ENCODE measurements at places on chromosomes 4 and X.

- no peak for DNase-seq
Observed at GRCh38 chrX:45198301-45198700, 2.4 kb downstream of the DIPK2B start.

DNA sequence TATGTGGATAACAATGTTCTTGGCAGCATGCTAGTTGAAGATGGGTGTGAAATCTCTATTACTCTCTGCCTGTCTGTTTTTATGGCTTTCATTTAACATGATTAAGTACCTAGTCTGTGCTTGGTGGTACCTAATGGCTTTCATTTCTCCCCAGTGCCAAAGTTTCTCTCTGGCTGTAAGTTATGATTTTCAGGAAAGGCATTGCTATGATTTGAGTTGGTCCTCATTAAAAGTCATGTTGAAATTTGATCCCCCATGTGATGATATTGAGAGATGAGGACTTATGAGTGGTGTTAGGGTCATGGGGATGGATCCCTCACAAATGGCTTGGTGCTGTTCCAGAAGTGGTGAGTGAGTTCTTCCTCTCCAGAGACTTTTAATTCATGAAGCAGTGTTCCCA lies 162.4 kb upstream of the IL15 start:
- DNase-seq, result no peak

DNA sequence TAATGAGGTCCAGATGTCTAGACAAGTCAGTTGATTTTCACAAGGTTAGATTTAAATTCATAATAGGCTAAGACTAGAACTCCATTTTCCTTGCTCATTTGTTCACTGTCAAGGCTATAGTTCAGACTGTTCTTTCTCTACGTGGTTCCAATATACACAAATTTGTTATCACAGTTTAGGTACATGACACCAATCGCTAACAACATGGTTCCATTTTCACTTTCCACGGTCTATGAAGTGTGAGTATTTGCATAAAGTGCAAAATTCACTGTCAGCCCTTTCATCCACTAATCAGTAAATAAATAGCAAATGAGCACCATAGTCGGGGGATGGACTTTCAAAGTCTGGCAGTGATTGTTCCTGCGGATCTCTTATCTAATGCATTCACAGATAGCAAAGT lies 315.7 kb upstream of the SPOCK3 start:
- peak; percentile 40 for DNase-seq

GRCh38 chrX:112687189-112687691 lies 7.5 kb upstream of the LHFPL1 start:
- no peak for DNase-seq

- no peak for DNase-seq
Observed at GRCh38 chrX:114006664-114007063, 577.2 kb upstream of the HTR2C start.

GRCh38 chr4:109996526-109996925 lies 83.8 kb downstream of the EGF start:
- no peak for DNase-seq

- DNase-seq, result no peak
Observed at GRCh38 chr4:8037150-8037769, 97.6 kb upstream of the AFAP1 start.

DNA sequence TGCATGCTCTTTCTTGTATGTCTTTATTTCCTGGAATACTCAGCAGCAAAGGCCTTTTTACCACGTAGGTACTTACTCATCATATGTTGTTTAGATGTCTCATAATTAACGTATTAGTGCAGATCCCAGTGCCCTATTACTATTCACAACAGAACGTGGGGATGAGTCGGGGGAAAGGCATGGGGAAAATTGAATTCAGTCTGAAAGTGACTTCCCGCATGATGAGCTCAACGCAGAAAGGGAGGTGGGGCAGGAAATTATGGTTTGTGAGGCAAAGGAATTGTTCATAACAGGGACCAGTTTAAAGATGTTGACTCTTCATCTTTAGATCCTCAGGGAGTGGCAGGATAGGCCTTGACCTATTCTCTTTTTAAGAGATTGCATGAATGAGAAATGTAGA lies 2.0 kb upstream of the TMPRSS11D start:
- no peak for DNase-seq

DNA sequence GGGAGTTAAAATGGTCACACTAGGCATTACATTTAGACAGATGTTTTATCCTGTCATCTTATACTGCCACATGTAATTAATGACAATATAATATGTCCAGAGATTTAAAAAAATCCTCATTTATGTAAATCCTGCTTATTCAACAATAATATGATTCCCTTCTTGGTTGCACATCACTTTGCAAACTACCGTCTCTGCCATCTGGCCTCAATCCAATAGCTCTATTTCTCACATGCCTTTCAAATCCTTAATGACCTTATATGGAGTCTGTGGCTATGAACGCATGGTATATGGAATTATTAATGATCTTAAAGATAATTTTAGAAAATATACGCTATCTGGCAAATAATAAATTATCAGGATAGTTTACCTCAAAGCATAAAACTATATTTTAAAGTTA lies 144.5 kb downstream of the NPNT start:
- DNase-seq, result no peak

DNA sequence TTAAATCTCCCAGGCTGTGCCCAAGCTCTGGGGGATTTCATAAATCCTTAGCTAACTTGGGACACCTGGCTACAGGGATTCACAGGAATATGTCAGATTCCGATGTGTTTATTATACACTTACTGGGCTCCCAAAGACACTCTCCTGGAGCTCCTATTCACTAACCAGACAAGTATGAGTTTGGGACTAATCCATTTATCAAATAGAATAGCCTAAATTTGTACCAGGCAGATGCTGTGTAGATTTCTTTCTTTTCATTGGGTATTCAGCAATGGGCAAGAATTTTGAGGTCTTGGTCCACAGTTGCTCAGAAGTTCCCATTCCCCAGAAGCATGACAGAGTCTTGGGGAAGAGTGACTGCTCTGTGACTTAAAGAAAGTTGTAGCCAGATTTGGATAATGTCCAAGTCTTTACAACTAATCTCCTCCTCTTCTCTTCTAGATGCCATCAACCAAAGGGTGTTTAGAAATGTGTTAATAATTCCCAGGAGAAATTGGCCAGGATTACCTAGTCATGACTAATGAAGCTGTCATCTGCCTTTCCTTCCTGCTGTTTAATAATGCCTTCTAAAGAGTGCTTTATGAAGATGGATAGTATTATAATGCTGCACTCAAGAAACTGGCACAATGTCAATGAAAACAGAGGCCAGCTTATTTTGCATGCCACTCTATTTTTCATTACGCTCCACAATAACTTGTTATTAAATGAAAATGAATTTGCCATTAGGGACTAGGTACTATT lies 120.9 kb downstream of the CHIC2 start:
- DNase-seq, result no peak

GRCh38 chr4:18025288-18025687 lies 3.7 kb upstream of the LCORL start:
- DNase-seq, result no peak

- DNase-seq, result no peak
Observed at GRCh38 chr4:91035276-91035675, 908.1 kb downstream of the CCSER1 start.

DNA sequence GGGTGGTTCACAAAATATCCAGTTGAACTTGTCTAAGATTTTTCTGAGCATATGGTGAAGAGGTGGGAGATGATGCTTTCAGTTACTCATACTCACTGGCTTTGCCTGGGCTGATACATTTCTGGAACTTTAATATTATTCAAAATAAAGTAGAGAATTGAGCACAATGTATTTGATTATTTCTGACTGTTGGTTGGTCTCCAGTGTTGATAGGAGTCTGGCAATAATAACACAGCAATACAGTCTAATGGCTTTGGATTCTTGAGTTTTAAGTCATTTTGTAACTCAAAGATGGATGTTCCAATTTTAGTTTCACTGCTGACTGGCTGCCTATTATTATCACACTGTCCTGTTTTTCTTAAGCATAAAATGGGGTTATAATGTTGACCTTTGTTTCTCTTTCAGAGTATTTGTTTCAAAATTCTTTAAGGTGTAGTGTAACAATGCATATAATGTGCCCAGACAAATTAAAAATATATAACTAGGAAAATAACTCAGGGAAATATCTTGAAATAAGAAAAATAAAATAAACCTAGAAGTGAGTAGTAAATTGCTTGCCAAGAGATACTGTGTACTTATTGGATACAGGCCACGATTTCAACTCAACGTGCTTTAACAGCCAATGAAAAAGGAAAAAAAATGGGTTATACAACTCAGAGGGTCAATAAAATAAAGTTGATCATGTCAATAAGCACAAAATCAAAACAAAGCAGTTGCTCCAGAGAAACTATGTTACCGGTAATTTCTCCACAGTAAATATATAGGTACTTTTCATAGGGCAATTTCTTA lies 99.0 kb downstream of the ARSJ start:
- DNase-seq, result no peak

DNA sequence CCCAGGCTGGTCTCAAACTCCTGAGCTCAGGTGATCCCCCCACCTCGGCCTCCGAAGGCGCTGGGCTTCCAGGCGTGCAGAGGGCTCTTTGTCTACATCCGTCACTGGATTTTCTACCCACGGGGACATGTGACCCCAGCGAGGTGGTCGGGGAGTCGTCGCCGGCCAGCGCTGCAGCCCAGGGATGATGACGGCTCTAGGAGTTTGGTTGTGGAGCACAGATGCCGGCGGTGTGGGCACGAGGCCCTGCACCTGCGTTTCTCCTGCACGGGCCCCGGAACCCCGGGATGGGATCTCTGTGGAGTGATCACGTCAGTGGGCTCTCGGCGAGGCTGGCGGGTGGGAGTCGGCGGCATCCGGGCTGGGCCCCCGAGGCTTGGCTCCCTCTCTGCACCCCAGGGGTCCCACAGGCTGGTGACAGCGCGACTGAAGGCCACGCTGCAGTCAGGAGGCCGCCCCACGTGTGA lies 9.1 kb upstream of the GTPBP6 start:
- DNase-seq, result no peak

- DNase-seq, result no peak
Observed at GRCh38 chr4:105050896-105051295, 95.8 kb upstream of the TET2 start.

- DNase-seq, result no peak
Observed at GRCh38 chrX:57481514-57481913, 110.3 kb upstream of the ZXDB start.

DNA sequence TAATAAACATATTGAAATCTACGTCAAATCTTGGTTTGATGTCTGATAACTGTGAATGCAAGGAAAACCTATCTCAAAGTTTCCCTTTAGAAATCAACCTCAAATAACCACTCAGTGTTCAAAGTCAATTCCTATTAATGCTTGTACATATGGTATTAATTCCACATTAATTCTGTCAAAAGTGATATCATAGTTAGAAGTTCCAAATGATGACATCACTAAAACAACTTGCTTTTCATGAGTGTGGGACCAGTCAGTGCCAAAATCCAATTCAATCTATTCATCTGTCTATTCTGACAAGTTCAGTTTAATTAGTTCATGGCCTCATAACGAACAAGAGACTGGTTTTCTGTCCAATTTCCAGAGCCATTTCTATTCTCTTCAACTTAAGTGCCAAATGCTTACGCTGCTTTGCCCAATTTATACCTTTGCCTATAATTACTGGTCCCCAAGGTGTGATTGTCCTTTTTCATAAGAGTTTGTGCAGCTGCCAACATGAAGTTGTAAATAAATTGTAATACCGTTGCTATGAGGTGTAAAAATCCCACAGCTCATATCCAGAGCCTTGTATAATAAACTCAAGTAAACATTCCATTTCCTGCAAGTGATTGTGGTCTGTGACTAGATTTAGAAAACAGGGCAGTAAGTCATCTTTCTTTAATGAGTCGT lies 476.2 kb downstream of the RAB28 start:
- no peak for DNase-seq

DNA sequence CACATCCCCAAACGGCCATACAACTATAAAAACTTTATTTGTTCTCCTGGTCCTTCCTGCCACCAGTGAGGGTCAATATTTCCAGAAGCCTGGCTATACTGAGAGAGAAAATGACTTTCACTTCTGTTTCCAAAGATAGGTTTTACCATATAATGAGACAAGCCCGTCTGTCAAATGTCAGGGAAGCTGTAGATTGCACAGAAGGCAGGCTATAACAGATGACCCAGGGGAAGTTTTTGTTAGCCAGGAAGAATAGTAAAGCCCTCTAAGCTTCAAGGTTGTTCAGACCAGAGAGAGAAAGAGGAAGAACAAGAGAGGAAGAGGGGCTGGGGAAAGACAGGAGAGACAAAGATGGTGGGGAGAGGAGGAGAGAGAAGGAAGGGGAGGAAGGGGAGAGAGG lies 217.5 kb downstream of the GBA3 start:
- no peak for DNase-seq

DNA sequence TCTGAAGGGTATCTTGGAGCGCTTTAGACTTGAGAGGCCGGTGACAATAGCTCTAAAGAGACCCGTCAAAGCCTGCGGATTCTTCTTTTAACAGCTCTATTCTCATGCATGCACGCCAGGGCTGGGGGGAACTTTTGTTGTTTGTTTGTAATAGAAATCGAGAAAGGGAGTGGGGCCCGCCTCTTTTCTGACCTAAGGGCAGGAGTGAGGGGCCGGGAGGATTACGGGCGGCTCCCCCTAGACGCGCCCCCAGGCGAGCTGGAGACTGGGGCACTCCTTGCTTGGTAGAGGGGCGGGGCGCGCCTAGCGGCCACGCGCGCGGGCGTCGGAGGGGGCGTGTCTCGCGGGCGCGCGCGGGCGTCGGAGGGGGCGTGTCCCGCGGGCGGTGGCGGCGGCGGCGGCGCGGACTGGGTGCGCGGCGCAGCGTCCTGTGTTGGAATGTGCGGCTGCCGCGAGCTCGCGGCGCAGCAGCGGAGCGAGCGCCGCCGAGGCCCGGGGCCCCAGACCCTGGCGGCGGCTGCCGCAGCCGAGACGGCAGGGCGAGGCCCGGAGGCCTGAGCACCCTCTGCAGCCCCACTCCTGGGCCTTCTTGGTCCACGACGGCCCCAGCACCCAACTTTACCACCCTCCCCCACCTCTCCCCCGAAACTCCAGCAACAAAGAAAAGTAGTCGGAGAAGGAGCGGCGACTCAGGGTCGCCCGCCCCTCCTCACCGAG lies at the start of gene REST:
REST (plus strand) TSS at position 412 of the 717 bp plus-strand sequence. CDS start 2,739 bp downstream, outside the sequence.
- DNase-seq, result peak; percentile 97

GRCh38 chr4:2334826-2335728 lies 73.2 kb upstream of the MXD4 start:
- peak; percentile 36 for DNase-seq

- DNase-seq, result no peak
Observed at GRCh38 chr4:183503497-183504063, 1.3 kb upstream of the ING2 start.

DNA sequence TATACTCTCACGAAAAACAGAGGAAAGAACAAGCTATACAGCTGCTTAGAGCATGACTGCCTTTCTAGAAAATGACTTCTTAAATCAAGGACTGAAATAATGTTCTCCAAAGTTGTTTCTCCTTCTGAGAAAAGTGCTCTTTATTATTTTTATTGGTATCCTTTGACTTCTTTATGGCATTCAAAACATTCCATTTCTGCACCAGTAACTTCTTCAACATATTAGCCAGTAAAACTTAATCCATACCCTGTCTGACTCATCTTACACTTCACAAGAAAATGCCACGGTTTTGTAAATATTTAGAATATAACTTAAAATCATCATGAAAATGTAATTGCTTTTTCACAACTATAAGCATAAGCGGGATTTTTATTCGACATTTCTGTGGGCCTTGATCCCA lies 180.4 kb downstream of the NR3C2 start:
- DNase-seq, result no peak

- no peak for DNase-seq
Observed at GRCh38 chr4:148053298-148054003, 321.6 kb downstream of the ARHGAP10 start.

All from endodermal cell (in vitro differentiated cells).